Stimulated activated CD4-positive, alpha-beta T cell treated with anti-CD3 and anti-CD28 coated beads, Interleukin-1b, Interleukin-23, amount 100 ng/mL, for 1 hour (primary cell): ENCODE measurements at places on chromosomes 4 and X.

GRCh38 chr4:138334346-138335016 lies 92.3 kb upstream of the SLC7A11 start:
- no peak for DNase-seq

GRCh38 chr4:24729119-24729730 lies 66.1 kb upstream of the SOD3 start:
- no peak for DNase-seq

- no peak for DNase-seq
Observed at GRCh38 chr4:76969495-76969894, 19.9 kb downstream of the SEPTIN11 start.

- DNase-seq, result no peak
Observed at GRCh38 chr4:85864259-85865205, 389.6 kb downstream of the ARHGAP24 start.

DNA sequence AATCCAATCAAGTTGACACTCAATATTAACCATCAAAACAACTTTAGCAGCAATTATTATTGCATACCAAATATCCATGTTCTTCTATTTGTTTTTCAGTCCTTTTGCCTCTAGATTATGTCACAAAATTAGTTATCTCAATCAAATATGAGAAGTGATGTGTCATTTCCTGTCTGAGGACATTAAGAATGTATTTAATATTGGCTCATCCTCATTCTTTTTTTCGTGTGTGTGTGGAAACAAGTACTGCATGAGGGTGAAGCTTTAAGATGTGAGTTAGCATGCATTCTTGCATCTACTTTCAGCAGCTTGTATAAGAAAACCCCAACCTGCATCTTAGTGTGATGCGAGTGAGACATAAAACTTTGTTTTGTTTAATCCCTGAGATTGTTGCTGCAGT lies 301.4 kb downstream of the GRIA2 start:
- DNase-seq, result no peak

GRCh38 chr4:109319684-109320083 lies 17.2 kb upstream of the COL25A1 start:
- DNase-seq, result no peak
